ENCODE measurements at places on chromosomes 5 and 9. TPM values are rescaled to one million over a fixed set of nuclear protein-coding genes. Genes with fewer than 3 reads are reported as not detected.
A peak's percentile ranks its signal among the peaks of the same experiment; 100 is the strongest.

DNA sequence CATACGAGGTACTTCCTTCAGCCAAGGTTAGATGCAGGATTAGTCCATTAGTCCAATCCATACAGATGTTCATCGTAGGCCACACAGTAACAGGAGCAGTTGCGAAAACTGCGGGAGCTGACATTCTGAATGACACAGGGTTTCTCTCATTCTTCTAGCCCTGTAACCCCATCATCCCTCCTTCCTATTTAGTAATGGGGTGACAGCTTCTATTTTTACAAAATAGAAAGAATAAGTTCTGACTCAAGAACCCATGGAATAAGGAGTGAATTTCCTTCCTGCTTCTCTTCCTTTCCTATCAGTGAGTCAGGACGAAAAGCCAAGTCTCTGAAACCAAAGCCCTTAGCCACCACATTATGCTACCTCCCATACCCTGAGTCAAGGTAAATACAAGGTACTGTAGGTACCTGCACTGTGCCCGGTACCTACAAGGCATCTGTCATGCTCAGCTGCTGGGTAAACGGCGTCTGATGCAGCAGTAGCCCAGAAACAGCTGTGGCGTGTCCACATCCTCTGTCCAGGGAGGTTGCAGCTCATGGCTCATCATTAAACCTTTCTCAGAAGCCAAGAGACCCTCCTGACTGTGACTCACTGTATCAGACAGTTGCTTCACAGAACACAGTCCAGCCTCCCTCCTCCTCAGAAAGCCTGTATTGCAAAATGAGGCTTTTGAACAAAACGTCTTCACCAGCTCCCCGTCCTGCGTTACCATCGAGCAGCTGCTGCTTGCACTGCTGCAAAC is 84.2 kb downstream of the ESM1 start:
- no peak overlapping the region for H3K27ac ChIP-seq
- H3K4me1 ChIP-seq, result no peaks in the 10 kb centered on the region
- H3K4me3 ChIP-seq, result no peak overlapping the region

The NRG2 gene
- not detected for total RNA-seq

DNA sequence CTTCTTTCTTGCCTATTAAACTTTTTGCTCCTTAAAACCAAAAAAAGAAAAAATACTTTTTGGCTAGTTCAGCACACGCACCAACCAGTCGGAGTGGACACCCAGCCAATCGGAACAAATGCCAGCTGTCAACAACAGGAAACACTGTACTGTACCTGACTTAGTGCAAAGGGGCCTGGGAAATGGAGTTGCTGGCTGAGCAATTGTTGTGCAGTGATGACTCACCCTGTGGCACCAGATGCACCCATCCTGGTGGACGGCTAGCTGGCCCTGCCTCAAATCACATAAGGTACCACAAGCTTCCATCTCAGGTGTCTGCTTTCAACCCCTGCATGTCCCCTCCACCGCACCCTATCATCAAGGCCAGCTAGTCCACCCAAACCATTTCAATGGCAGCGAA is 20.9 kb downstream of the FOXE1 start:
- H3K27me3 ChIP-seq, result 0 out of 2 replicates have a peak, but pooled peaks cover 2% of the 10 kb centered on the region
- H3K27ac ChIP-seq, result no peak overlapping the region
- H3K4me1 ChIP-seq, result peaks cover 4% of the 10 kb centered on the region
- no peak for DNase-seq

The PAEP gene
- not detected for total RNA-seq

The GABRA6 gene
- total RNA-seq, result not detected

- H3K36me3 ChIP-seq, result no peaks in the 10 kb centered on the region
- H3K27me3 ChIP-seq, result no peaks in the 10 kb centered on the region
- no peaks in the 10 kb centered on the region for H3K4me1 ChIP-seq
- H3K4me3 ChIP-seq, result no peak overlapping the region
These were observed 65.9 kb downstream of the ITGA1 start for GRCh38 chr5:52853650-52854049.

The PFN3 gene
- total RNA-seq, result not detected

DNA sequence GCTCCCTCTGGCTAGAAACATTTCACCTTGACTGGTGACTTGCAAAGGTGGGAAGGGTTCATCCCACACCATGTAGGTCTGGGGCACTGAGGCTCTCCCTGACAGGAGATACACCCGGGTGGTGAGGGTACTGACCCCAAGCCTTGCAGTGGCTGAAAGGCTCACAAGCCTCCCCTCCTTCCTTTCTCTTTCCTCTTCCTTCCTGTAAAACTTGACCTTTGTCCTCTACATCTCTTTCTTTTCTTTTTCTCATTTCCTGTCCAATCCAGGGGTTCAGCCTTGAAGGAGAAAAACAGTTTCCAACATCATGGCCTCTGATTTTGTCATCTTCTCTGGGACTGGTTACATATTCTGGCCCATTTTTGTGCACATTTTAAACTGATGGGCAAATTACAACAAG is 16.6 kb downstream of the FBP2 start:
- no peaks in the 10 kb centered on the region for H3K4me1 ChIP-seq
- DNase-seq, result no peak
- H3K27me3 ChIP-seq, result no peaks in the 10 kb centered on the region
- no peak overlapping the region for H3K4me3 ChIP-seq
- no peaks in the 10 kb centered on the region for H3K36me3 ChIP-seq

DNA sequence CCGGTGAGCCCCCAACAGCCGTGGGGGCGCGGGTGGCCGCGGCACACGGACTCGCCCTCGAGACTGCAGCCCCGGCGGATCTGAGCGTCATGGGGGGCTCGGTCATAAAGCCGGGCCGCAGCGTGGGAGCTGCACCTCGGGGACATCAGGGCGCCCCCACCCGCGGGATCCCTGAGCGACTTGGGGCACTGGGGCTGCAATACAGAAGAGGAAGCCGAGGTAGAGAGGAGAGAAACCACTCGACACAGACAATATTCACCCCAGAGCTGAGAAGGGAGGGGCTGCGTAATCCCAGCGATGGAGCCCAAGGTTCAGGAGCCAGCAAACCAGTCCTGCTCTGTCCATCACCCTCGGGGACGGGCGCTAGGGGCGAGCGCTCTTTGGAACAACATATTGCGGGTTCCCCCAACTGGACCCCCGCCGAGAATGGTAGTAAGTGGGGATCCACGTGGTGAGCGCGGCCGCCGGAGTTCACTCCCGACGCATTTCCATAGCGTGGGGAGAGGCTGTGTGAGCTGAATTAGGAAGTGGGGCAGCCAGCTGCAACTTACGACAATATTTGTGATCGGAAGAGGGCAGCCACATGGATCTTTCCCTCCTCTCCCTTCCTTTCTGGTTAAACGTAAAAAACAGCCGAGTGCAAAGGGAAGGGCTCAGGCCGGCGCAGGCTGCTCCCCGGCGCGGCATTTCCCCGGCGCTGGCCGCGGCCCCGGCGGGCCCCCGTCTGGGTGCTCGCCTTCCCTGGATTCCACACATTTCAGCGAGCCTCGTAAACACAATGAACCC is 9.9 kb downstream of the PTCH1 start:
- H3K27me3 ChIP-seq, result no peaks in the 10 kb centered on the region
- H3K4me1 ChIP-seq, result peaks cover 67% of the 10 kb centered on the region
- peak overlapping the region; percentile 71 for H3K4me3 ChIP-seq
- DNase-seq, result peak; percentile 74
- no peaks in the 10 kb centered on the region for H3K36me3 ChIP-seq

DNA sequence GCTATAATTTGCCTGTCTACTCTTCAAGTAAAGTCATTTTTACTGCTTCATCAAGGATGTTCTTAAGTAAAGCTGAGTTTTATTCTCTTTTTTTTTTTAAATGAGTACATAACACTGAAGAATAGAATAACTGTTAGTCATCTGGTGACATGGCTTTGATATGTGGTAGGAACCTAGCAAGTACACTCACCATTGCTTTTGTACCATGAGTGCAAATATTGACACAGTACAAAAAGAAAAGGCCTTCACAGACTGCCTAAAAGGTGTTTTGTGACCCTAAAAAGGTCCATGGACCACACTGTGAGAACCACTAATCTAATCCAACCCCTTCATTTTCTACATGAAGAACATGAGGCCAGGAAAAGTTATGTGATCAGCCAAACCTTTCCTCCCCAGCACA is 55.0 kb downstream of the ECPAS start:
- peaks cover 54% of the 10 kb centered on the region for H3K36me3 ChIP-seq
- no peaks in the 10 kb centered on the region for H3K27me3 ChIP-seq

DNA sequence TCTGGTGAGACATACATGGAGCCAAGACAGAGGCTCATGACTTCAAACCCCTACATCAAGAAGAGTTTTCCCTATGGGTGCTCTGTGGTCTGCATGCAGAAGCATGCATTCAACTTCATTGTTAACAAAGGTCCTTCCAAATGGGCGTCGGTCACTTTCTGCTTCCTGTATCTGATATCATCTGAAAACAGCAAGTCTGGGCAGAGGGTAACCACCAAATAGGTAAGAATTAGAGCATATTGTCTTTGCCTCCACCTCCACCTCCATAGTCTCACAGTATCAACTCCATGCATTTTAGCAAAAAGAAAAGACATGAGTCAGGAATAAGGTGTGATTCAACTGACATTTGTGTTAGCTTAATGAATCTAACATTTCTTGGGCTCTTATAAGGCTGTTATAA is 462.9 kb downstream of the DMRT2 start:
- DNase-seq, result no peak
- no peaks in the 10 kb centered on the region for H3K4me1 ChIP-seq
- no peaks in the 10 kb centered on the region for H3K36me3 ChIP-seq
- H3K27ac ChIP-seq, result no peak overlapping the region
- no peak overlapping the region for H3K4me3 ChIP-seq

The PCDHB8 gene
- total RNA-seq, result not detected

DNA sequence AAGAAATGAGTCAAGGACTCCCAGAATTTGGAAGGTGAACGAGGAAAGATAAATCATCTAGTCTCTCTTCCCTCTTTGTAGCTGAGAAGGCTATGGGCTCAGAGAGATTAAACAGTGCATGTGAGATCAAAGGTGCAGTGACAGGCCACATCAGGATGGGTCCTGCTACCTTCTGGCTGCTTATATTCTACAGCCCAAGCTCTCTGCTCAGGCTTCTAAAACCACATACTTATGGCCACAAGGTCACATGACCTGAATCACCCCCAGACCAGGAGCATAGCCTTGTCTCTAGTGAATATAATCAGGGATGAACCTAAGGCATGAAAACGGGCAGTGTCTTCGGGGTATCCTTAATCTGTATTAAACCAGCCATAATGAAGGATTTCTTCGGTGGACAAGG is 158.9 kb downstream of the SEMA5A start:
- no peaks in the 10 kb centered on the region for H3K4me1 ChIP-seq
- no peak for DNase-seq
- H3K27me3 ChIP-seq, result no peaks in the 10 kb centered on the region
- no peaks in the 10 kb centered on the region for H3K36me3 ChIP-seq
- H3K4me3 ChIP-seq, result no peak overlapping the region
- no peak overlapping the region for H3K27ac ChIP-seq

DNA sequence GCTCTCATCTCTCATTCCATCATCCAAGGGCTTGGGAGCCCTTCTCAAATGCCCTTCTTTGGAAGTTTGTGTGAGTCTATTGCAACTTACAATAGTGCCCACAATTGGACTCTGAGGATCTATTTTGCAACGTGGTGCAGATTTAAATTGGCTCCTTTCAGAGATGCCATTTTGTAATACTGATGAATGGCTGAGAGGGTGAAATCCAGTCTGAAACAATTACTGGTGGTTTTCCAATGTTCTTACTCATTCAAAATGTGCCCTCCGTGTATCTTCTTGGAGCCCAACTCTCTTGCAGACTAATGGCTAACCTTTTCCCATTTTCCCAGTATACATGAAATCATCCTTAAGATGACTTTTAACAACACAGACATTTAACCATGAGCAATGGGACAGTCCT is 6.1 kb downstream of the ZNF462 start:
- no peaks in the 10 kb centered on the region for H3K4me1 ChIP-seq
- H3K36me3 ChIP-seq, result no peaks in the 10 kb centered on the region
- H3K27me3 ChIP-seq, result no peaks in the 10 kb centered on the region
- no peak overlapping the region for H3K4me3 ChIP-seq
- DNase-seq, result no peak

GRCh38 chr5:59543821-59544442 is 349.6 kb downstream of the PDE4D start:
- H3K4me3 ChIP-seq, result no peak overlapping the region
- H3K36me3 ChIP-seq, result no peaks in the 10 kb centered on the region
- H3K4me1 ChIP-seq, result no peaks in the 10 kb centered on the region
- H3K27ac ChIP-seq, result no peak overlapping the region
- DNase-seq, result no peak
- no peaks in the 10 kb centered on the region for H3K27me3 ChIP-seq

The RGS3 gene
- 1.3 TPM for total RNA-seq

DNA sequence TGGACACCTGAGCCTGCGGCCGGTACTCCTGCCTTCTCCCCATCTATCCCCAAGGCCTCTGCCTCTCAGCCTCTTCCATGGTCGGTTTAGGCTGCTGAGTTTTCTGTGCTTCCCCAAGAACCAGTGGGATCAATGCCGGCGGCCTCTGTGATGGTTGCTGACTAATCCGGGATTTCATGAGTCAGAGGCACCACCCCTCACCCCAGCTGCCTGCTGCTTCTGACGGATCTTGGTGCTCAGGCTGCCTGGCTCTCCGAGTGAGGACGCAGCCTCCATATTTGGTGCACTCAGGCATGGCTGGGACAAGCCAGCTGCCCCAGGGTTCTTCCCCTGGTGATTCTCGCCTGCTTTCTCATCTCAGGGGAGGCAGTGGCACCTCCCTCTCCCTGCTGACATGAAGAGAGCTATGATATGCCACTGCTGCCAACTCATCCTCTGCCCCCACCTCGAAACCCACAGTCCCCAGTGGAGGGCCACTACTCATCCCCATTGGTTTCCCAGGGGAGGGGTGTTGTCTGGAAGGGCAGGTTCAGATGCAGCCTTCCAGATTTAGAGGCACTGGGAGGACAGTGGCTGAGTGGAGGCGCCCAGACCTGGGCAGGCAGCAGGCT is 3.3 kb upstream of the MAN1B1 start:
- peaks cover 57% of the 10 kb centered on the region for H3K4me1 ChIP-seq
- peak; percentile 89 for DNase-seq
- peak overlapping the region; percentile 90 for H3K27ac ChIP-seq
- H3K4me3 ChIP-seq, result peak overlapping the region; percentile 39
- H3K27me3 ChIP-seq, result no peaks in the 10 kb centered on the region
- no peaks in the 10 kb centered on the region for H3K36me3 ChIP-seq

- no peak for DNase-seq
- H3K27ac ChIP-seq, result no peak overlapping the region
- no peaks in the 10 kb centered on the region for H3K4me1 ChIP-seq
These were observed 49.8 kb downstream of the SH3GL2 start for GRCh38 chr9:17628624-17629023.

DNA sequence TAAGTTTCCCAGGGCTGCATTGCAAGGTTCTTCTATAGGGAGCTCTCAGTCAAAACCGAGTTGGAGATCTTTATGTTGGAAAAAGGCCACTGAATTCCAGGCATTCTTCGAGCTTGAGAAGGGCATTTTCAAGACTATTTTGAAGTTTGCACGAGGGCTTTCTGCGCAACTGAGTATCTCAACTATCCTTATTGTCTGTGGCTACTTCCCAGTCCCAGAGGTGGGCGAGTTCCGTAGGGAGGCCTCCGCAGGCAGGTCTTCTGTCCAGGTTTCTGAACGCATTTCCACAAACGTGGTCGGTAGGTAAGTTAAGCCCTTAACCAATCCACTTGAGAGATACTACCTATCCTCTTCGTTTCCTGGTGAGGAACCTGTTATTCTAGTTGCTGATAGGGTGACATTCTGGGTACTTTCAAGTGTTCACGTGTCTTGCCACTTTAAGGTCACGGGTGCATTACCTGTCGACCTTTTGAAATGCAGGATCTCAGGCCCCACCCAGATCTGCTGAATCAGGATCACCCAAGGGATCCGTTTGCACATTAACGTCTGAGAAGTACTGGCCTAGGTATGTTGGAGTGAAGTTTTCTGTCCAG is 51.4 kb upstream of the TJP2 start:
- no peak for DNase-seq
- H3K4me3 ChIP-seq, result no peak overlapping the region
- no peak overlapping the region for H3K27ac ChIP-seq
- no peaks in the 10 kb centered on the region for H3K4me1 ChIP-seq
- H3K27me3 ChIP-seq, result no peaks in the 10 kb centered on the region
- no peaks in the 10 kb centered on the region for H3K36me3 ChIP-seq

The CFAP157 gene
- total RNA-seq, result not detected
